ENCODE measurements at places on chromosomes 7 and 10.

DNA sequence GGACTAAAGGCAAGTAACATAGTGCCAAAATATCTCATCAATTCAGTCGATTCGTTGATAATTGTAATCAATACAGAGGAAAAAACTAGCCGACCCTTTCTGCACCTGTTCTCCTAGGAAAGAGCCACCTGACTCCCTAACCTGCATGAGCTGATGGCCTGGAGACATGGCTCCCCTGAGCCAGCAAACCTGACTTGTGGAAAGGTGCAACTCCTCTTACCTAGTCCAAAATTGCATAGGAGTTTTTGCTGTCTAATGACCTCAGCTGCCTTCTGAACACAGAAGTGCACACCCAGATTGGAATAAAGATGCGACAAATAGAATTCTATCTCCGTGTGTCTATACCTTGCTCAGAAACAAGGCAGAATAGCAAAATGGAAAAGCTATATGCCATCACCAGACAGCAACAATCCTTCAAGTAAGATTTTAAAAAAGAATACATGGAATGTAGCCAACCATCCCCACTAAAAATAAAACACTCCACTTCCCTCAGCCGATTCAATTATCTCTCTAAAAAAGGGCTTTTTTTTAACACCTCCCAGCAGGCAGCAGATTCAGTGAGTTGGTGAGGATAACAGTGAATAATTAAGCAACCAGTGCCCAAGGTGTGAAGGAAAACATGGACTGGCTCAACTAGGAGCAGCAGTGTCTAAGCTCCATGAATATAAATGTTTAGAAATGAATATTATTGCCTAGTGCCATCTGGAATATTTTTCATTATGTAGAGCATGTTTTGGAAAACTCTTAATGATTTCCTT, 26.6 kb upstream of the LMTK2 start:
- DNase-seq: peak; percentile 64

- no peak for DNase-seq
These were observed 15.5 kb downstream of the ACBD5 start for GRCh38 chr10:27225011-27225590.

- DNase-seq: no peak
These were observed 257.4 kb downstream of the KCNMA1 start for GRCh38 chr10:77380191-77380590.

DNA sequence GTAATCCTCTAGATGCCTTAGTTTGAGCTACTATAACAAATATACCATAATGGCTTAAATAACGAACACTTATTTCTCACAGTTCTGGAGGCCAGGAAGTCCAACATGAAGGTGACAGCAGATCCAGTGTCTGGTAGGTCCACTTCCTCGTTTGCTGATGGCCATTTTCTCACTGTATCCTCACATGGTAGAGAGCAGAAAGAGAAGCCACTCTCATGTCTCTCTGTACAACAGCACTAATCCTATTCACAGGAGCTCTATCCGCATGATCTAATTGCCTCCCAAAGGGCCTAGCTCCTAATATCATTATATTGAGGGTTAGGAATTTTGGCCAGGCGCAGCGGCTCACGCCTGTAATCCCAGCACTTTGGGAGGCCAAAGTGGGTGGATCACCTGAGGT, 10.2 kb downstream of the HIBADH start:
- DNase-seq: no peak

GRCh38 chr10:123144697-123145541, 3.0 kb upstream of the HMX2 start:
- peak; percentile 77 for DNase-seq

GRCh38 chr7:7969306-7970236, 975 bp downstream of the GLCCI1 start:
- peak; percentile 83 for DNase-seq

DNA sequence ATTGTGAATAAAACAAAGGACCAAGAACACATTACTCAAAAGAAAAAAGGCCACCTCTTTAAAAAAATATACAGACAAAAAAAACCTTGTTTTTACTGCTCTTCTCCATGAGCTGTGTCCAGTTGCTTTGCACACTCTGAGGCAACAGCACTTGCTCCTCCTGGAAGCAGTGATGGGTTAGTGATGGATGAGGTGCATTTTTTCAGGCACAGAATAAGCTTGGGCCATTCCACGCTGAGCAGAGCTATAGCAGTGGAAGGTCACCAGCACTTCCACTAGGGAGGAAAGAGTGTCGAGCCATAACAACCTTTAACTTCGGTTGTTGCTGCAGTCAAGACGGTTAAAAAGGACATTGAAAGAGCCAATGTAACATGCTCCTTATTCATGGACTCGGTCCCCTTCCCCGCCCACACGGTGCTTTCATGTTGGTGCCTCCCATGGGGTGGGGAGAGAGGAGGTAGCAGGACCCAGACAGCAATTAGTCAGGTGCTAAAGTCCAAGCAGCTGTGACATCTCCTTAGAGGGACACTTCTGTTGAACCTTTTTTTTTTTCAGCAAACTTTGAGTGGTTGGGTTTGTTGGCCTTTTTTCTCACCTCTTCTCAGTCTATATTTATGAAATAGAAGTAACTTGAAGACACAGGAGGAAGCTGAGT, 136.5 kb upstream of the ADARB2 start:
- no peak for DNase-seq

DNA sequence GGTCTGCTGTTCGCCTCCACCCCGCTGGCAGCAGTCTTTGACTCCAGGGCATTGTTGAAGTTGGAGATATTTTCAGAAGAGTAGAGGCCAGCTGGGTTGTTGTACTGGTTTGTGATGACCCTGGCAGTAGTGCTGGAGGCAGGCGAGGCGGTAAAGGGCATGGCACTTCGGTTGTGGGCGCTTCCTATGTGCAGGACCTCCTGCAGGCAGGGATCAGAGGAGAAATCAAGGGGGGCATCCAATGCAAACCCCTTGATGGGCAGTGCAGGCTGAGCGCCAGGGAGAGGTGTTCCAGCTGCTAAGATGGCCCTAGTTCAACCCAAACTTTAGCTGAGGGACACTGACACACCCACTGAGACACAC, 27.0 kb downstream of the PDLIM1 start:
- DNase-seq: no peak

DNA sequence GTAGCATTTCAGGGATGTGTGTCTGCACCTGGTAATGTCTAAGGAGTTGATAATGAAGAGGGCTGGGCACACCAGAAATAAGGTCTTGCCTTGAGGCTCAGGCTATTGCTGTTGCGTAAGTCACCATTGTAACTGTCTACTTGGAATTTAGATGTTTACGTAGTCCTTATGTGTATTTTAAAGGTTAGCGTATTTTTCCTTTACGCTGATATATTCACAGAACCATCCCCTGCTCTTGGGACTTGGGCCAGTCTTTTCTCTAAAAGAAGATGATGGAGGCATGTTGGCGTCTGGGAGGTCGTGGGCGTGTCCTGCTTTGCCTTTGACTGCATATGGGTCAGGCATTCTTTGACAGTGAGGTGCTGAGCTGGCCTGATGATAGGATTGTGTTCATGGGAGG, 14.7 kb downstream of the WDR37 start:
- DNase-seq: peak; percentile 72

DNA sequence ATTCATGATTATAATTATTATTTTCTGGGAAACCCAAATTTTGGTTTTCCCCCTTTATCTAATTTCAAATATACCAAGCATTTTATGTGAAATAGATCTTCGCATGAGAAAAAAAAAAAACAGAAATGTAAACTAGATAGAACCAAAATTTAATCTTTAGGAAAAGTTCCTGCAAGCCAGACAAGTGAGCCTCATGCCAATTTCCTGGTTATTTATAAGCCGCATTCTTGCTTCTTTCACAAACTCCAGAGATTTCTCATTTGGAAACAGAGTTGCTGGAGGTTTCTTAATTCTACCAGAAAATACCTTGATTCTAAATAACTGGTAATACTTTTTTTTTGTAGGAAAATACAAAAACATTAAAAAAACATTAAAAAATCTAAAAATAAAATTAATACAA, 690.4 kb upstream of the IGFBP3 start:
- no peak for DNase-seq

GRCh38 chr10:99431190-99431760, 851 bp upstream of the GOT1 start:
- DNase-seq: no peak

DNA sequence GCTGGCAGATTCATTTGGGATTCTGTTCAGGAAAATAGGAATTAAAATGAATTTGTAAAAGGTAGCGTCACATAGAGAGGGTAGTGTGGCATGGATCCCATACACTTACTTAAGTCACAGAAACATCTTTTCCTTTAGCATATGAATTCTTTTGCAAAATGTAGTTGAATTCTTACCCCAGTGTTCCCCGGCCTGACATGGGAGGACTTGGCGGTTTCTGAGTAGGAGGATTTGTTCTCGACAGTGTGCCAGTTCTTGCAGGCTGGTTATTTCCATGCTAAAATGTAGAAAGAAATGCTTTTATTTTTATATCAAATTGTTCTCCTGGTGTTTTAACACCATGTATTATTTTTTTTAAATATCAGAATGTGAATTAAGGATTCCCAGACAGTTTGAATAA, 72.6 kb downstream of the PDSS1 start:
- no peak for DNase-seq

GRCh38 chr7:139994356-139994755, 68.4 kb downstream of the PARP12 start:
- no peak for DNase-seq

DNA sequence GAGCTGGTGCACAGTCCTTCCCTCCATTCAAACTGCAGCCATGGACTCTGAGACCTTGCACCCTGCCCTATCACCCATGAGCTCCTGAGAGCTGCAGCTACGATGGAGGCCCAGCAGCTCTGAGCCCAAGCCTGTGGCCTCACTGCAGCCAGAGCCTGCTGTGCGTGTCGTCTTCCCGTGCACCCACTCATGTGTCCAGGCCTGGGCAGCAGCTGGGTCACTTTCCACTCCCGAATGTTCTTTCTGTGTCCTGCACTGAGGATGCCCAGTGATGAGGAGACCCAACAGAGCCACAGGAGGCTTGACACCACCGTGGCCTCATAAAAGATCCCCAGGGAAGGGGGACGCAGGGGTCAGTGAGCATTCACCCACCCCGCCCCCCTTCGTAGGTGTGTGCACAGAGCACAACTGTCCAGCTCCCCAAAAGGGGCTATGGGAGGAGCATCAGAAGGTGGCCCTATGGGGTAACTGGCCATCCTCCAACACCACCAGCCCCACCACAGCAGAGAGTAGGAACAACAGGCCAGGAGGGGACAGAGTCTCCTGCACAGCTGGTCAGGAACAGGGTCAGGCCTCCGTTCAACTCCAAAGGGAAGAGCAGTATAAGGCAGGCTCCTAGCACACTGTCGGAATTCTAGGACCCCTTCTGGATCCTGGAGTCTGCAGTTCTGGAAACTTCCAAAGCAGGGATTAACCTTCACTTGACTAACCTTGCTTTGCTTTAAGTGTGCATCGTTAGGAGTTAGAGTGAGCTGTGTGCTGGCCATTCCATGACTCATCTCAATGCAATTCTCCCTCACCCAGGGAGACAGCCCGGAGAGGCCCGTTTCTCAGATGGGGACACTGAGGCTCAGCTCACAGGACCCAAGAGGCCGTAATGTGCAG, 52.6 kb downstream of the RASGEF1A start:
- no peak for DNase-seq

- no peak for DNase-seq
These were observed 601.8 kb downstream of the PARD3 start for GRCh38 chr10:34213193-34213804.

DNA sequence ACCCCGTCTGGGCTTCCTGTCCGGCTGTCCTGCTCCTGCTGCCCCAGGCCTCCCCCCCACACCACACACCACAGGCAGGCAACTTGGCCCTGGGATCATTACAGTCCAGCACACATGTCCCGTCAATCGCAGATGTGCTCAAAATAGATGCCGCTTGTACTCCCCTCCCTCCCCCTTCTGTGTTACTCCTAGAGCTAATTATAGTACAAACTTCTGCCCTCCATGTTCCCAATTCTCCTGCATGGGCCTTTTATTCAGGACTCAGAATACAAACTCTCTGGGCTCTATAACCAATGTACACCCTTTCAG, at the start of gene SYNPO2L:
Gene SYNPO2L (minus strand): TSS at position 40 of the 309 bp plus-strand sequence. CDS start 107 bp downstream, outside the sequence.
- DNase-seq: no peak

- DNase-seq: no peak
These were observed 90.5 kb upstream of the CSTF2T start for GRCh38 chr10:51789903-51790302.

DNA sequence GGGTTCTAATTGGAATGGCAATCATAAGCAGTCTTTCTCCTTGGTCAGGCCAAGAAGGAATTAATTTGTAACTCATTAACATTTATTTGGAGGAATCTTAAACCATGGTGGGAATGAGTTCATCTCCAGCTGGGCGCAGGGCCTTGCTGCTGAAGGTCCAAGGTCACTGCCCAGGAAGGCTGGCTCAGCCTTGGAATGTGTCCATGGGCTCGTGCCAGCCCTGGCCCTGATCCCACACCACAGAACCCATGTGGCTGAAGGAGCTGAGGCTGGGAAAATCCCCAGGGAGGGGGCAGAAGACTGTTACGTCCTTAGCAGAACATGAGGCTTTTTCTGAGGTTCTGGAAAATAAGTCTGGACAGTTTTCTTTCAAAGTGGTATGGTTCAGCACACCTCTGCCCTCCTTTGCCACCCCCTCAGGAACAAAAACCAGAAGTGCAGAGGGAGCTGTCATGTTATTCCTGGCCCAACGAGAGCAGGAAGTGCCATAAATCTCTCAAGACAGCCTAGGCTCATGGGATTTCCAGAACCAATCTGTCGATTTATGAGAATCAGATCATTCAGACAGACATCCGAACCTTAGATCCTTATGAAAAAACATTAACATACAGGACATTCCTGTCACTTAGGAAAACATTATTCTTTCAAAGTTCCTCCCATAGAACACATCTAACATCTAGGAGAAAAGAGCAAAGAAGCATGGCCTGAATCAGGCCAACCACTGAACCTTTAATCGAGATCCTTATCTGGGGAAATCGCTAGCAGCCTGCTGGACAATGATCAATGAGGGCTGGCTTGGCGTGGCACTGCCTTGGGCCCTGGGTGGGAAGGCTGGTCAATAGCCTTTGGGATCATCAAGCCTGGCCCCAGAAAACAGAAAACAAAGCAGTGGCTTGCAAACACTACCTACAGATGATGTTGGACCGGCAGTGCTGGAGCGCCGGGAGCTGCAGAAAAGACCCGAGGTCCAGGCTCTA, 134.3 kb downstream of the TAX1BP1 start:
- no peak for DNase-seq

- no peak for DNase-seq
These were observed 39.5 kb upstream of the OPN4 start for GRCh38 chr10:86614853-86615252.

DNA sequence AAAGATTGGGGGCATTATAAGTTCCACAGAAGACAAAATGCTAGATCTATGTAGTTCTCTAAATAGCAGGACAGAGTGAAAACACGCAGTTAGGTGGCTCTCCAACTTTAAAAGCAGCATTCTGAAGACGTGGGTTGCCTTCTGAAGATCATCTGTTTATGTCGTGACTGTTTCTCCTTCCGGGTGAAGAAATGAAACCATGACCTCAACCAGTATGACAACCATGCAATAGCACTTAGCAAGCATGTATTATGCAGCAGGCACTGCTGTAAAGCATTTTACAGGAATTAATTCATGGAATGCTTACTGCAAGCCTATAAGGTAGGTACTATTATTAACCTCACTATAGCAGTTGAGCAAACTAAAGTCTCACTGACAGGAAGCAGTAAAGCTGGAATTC, 125.2 kb downstream of the SLC25A13 start:
- no peak for DNase-seq
